ENCODE measurements at places on chromosomes 13 and 19.

DNA sequence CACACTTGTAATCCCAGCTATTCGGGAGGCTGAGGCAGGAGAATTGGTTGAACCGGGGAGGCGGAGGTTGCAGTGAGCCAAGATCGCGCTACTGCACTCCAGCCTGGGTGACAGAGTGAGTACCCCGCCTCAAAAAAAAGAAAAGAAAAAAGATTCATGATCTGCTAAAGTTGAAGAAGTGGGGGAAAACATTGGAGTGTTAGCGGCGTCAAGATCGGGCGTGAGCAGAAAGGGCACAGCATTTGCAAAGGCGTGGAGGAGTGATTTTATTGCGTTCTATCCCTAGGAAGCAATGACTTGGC, 874 bp upstream of the DNM2 start:
- no peak for DNase-seq

DNA sequence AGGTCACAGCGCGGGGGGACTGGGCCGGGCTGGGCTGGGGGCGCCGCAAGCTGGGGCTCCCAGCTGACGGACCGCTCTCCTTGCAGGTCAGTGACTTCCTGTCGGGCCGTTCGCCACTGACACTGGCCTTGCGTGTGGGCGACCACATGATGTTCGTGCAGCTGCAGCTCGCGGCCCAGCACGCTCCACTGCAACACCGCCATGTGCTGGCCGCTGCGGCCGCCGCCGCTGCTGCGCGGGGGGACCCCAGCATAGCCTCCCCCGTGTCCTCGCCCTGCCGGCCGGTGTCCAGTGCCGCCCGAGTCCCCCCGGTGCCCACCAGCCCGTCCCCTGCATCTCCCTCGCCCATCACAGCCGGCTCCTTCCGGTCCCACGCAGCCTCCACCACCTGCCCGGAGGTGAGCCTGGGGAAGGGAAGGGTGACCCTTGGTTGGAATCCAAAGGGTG, 5.7 kb downstream of the MIDN start:
- DNase-seq = no peak

GRCh38 chr13:35349052-35349451, 127.4 kb downstream of the MAB21L1 start:
- DNase-seq = no peak

- no peak for DNase-seq
Observed at GRCh38 chr13:33235078-33235477, 50.5 kb downstream of the STARD13 start.

- DNase-seq = no peak
Observed at GRCh38 chr19:51194527-51195315, 30.2 kb upstream of the CD33 start.

DNA sequence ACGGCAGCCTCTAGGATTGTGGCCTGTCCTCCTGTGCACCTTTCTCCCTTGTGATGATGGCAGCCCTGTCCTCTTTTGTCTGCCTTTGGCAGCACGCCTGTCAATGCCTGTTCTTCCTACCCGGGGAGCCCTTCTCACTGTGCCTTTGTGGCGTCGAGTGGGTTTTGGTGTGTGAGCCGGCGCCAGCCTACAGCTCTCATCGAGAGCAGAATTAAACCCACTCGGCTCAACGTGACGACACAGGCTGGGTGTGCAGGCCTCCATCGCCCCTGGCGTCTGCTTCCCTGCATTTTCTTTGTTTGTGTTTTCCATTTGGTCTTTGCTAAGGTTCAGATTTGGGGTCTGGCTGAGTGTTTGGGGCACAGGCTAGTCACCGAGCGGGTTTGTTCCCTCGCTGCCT, 34.4 kb downstream of the AP1M1 start:
- DNase-seq = no peak

DNA sequence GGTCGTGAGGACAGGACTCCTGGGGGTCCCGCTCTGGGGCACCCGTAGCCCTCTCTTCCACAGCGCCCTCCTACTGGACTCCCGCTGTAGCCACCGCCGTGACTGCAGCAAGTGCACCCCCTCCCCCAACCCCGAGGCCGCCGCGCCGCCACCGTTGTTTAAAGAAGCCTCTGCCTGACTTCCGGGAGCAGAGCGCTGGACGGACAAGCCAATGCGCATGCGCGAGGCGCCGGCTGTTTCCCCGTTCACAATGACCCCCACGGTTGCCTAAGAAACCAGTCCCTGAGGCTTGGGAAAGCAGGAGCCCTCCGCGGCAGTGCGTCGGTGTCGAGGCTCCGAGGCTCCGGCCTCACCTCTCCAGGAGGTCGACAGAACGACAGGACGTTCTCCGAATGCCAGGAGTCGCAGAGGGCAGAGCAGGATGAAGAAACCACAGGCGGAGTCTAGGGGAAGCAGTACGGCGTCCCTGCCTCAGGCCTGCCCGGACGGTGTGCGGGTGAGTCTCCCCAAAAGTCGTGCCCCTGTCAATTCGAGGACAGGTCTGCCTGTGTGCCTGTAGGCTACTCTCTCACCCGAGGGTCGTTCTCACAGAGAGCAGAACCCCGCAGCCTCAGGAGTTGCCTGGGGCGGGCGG, 70.5 kb upstream of the ZNF420 start:
- peak; percentile 2 for DNase-seq

DNA sequence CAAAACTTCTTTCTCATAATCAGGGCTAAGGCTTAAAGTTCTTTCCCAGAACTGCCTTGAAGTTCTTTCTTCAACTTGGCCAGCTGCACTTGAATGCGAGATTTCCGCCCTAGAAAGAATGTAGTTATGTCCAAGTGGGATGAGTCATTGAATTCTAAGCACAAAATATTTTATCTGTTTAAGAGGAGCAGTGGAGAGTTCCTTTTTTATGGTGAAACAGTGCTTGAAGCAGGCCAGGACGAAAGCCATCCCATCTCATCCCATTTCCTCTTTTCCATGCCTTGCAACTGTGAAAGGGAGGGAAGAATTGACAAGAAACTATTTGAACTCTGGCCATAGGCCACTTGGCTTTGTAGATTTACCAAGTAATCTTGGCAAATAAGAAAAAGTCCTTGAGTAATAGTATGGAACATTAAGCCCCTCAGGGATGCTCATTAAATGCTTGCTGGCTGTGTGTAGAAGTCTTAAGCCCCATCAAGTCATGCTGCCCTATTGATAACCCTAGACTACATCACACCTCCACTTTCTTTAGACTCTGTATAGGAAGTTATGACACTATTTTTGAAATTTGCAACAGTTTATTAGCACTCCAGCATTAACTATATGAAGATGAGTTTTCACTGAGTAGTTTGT, 174.5 kb downstream of the KCTD12 start:
- no peak for DNase-seq

GRCh38 chr13:112943309-112944125, 25.5 kb upstream of the MCF2L start:
- DNase-seq = no peak

GRCh38 chr13:51782026-51782710, 21.8 kb downstream of the DHRS12 start:
- no peak for DNase-seq

- no peak for DNase-seq
Observed at GRCh38 chr19:42032431-42032830, 37.6 kb downstream of the GRIK5 start.

- DNase-seq = no peak
Observed at GRCh38 chr13:75129331-75129730, 352.6 kb downstream of the TBC1D4 start.

DNA sequence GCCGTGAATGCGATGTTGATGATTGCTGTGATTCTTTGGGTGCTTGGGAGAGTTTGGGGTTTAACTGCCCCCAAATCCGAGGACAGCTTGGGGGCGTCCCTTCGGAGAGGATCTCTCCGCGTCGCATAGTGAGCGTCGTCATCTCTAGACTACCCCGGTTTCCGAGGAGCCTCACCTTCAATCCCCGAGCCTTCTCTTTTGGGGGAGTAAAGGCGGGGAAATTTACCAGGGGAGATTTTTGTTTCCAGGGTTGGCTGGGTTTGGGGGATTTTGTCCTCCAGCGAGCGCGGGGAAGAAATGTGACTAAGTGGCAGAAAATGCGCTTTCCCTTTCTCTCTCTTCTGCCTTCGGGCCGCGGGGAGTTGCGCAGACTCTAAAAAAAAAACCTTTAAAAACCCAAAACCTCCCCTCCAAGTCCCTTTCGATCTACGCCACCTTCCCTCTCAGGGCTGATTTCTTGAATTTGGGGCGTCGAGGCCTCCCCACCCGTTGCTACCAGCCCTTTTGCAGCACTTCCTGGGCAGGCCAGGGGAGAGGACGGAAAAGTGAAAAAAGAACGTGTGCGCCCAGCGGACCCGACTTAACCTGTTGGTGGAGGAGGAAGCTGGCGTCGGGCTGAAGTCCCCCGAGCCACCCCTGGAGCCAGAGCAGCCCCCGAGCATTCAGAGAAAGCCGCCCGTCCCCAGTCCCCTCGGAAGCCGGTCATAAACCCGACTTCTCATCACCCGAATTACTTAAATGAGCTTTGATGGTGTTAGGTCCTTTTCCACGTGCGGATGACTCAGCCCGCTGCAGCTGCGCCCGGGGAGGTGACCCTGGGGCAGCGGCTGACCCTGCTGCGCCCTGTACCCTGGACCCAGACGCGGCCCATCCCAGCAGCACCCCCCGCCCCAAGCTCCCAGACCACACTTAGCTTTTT, 17.7 kb downstream of the NFIX start:
- DNase-seq = no peak

- DNase-seq = no peak
Observed at GRCh38 chr19:2600914-2601870, 101.3 kb downstream of the GNG7 start.

DNA sequence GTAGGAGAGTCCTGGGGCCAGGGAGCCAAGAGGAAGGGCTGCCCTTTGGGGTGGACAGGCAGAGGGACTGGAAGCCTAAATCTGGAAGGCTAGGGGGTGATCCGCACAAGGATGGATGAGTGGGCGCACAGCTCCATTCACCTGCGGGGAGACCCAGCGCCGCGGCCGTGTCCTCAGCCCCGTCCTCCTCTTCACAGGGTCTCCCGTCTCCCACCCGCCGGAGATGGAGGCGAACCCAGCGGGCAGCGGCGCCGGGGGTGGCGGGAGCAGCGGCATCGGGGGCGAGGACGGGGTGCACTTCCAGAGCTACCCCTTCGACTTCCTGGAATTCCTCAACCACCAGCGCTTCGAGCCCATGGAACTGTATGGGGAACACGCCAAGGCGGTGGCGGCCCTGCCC, 7.9 kb downstream of the ZNF865 start:
- no peak for DNase-seq
